ENCODE measurements at places on chromosomes 5 and 9.

DNA sequence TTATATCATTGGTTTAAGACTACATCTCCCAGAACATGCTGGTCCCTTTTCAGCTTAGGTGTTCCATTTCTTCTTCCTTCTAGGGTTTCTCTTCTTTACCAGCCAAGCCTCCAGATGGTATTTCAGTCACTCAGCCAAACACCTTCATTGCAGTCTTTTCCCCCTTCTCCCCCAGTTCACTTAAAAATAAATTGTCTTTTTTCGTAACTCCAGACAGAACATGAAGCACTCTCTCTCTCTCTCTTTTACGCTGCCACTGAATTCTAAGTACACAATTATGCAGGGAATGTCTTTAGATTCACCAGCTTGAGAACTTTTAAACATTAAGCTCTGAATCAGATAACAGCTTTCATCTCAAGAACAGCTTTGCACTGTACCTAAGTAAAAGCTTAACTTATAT lies 419.7 kb upstream of the BRINP1 start:
- DNase-seq, result no peak

- no peak for DNase-seq
Measured at GRCh38 chr5:19492861-19493260, 495.1 kb downstream of the CDH18 start.

- no peak for DNase-seq
Measured at GRCh38 chr9:123107639-123108285, 74.3 kb downstream of the GPR21 start.

DNA sequence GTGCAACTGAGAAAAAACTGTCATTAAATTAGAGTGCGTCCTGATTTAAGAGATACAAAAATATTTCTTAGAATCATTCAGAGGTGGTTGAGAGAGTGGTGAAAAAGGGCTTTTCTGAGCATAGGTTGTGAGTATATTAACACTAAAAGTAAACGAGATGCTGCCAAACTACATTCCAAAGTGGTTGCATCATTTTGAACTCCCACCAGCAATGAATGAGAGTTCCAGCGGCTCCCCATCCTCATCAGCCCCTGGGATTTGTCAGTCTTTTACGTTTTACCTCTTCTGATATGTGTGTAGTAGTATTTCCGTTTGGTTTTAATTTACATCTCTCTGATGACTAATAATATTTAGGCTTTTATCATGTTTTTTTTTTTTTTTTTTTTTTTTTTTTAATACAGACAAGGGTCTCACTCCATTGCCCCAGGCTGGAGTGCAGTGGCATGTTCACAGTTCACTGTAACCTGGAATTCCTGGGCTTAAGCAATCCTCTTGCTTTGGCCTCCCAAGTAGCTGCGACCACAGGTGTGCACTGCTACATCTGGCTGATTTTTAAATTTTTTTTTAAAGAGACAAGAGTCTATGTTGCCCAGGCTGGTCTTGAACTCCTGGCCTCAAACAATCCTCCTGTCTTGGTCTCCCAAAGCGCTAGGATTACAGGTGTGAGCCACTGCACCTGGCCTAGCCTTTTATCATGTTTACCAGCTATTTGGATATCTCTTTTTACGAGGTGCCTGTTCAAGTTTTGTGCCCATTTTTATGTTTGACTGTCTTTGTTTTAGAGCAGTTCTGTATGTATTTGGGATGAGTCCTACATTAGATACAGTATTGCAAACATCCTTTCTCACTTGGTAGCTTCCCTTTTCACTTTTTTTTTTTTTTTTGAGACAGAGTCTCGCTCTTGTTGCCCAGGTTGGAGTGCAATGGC lies 17.0 kb downstream of the PRRT1B start:
- no peak for DNase-seq

- DNase-seq, result no peak
Measured at GRCh38 chr5:162529209-162529608, 461.6 kb downstream of the GABRG2 start.

DNA sequence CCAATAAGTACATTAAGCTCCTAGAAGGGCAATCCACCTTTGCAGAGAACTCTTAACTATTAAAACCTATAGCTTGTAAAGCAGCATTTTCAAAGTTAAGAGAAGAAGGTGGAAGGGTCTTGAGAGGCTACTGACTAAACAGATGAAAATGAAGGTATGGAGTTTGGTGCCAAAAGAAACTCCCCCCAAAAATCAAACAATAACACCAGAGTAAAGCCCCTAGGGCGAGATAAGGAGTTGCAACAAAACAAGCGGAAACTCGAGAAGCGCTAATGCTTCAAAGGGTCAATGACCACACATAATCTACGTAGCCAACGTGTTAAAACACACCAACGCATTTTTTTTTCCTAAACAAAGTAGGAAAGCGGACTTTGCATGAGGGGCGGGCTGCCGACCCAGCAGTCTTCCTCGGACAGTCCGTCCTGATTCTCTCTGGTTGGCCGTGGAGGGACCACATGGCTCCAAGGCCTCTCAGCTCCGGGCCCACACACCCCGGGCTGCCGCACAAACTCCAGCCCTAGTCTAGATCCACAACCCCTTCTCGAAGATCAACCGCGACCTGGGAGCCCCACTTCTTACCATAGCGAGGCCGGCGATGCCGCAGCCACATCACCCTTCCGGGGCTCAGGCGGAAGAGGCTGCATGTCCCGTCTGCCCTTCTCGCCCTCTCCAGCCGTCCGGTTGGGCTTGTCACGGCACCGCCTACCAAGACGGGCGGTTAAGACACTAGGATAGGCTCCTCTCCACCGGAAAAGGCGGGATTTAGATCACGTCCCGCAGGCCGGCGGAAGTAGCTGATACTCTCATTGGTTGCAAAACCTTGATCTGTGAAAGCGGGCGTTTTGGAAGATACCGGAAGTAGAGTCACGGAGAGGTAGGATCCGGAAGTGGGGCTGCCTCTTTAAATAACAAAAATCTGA lies at the start of the genes TMEM167A and XRCC4:
TSS of gene TMEM167A (minus strand) at position 653 of the 920 bp plus-strand sequence. CDS start at position 582, 71 bp downstream.
TSS of gene XRCC4 (plus strand) at position 806 of the 920 bp plus-strand sequence. CDS start 27,373 bp downstream, outside the sequence.
- DNase-seq, result peak; percentile 89

GRCh38 chr5:586751-587285 lies 25.3 kb upstream of the CEP72 start:
- DNase-seq, result no peak

- no peak for DNase-seq
Measured at GRCh38 chr9:101508211-101508610, 25.4 kb upstream of the RNF20 start.

DNA sequence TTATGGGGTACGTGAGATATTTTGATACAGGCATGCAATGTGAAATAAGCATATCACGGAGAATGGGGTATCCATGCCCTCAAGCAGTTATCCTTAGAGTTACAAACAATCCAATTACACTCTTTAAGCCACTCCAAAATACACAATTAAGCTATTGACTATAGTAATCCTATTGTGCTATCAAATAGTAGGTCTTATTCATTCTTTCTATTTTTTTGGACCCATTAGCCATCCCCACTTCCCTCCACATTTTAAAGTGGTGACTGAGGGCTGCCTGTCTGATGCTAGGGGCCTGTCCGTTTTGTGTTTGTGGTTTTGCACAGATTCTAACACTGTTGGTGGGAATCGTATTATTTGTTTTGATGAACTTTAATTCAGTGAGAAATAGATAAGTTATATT lies 129.7 kb upstream of the DHFR start:
- DNase-seq, result no peak

GRCh38 chr5:180782748-180783147 lies 19.9 kb downstream of the MGAT1 start:
- DNase-seq, result no peak

DNA sequence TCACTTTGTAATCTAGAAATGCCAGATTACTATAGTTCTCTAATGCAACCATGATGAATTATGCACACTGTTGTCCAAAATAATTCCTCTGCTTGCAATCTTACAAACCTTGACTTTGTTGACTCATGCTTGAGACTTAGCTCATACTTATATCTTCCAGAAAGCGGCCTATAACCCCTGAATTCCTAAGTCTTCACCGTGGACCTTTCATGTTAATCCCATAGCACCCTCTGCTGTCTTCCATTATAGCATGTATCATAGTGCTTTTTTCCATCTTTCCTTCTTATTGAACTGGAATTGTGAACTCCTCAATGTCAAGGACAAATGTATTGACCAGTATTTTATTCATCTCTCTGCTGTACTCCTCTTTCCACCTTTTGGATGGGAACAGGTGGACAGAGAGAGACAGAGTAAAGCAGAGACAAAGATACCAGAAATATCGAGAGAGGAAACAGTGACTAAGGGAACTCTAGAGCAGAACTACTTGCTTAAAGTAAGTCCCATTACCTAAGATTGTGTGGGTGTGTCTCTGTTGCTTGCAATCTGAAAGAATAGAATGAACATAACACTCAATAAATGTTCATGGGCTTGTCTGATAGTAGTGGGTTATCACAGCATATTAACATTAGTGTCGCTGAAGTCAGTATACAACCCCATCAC lies 110.0 kb downstream of the LURAP1L start:
- DNase-seq, result no peak

- no peak for DNase-seq
Measured at GRCh38 chr9:127805620-127806019, 2.9 kb downstream of the FPGS start.

DNA sequence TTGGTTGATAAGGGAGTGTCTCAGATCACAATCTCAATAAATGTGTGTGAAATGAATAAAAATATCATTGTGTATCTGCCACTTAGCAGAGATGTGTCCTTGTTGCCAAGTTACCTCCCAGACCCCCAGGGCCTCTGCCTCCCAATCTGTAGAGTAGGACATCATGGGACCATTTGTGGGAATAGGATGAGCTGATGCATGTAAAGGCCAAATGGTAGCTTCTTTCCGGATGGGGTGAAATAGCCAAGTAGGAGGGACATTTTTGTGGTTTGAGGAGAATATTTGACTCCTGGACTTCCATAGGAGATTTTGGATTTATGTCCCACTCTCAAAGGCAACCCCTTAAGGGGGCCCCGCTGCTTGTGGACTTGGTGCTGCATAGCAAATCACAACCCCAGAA lies 82.6 kb upstream of the HRH2 start:
- no peak for DNase-seq

DNA sequence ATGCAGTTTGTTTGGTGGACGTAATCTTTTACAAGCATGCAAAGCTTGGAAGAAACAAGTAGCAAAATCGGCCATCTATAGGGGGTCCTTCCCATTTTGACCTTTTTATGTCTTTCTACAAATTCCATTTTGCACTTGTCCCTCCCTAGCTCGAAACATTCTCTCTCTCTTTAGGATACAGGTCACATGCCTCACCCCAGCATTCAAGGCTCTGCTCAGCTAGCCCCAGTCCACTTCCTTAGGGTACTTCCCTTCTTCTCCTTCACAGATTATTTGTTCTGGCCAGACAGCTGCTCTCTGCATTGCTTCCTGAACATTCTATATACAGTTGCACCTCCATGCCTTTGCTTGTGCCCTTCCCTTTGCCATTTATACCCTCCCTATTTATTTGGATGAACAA lies 31.7 kb upstream of the TRIM14 start:
- DNase-seq, result no peak

DNA sequence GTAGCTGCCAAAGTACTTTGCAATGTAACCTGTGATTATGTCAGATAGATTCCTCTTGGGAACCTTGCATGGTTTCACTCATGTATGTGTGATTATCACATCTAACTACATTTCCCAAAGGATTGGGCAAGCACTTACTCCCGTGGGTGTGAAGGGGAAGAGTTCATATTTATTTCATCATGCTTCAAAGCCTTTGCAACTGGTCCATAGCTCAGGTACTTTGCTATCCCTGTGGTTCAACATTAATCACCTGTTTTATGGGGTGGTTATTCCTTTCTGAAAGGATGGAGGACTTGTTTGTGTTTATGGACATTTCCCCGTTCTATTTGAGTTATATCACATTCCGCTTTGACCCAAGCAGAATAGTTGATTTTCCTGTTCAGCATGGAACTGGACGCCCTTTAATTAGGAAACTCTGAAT lies 13.6 kb upstream of the ERMP1 start:
- no peak for DNase-seq

DNA sequence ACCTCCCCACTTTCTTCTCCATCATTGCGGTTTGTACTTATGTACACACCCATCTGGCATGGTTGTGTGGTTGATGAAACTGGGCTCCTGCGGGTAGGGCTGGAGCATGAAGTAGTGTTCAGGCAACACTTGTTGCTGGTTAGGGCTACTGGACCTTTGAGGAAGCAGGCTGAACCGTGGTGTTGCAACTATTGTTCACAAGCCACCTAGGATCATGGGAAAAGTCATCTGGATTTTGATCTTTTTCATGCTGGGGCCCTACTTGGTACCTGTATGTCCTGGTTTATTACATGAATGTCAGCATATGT lies 40.1 kb upstream of the TIFAB start:
- no peak for DNase-seq

GRCh38 chr9:117775591-117775990 lies 71.4 kb downstream of the TLR4 start:
- no peak for DNase-seq

DNA sequence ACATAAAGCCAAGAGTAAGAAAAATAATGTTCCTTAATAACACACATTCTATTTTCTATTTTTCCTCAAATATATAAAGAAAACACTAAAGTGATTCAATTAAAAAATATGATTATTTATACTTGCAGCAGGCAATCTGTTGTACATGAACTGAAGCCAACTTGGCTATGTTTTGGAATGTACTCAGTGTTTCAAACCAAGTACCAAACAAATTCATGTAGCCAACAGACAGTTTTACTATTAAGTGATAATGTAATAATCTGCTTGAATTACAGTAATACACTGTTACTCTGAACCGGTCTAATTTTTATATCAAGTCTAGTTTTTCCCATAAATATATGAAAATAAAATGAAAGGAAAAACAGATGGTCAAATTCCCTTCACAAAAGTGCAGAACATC lies 58.0 kb downstream of the CEP120 start:
- DNase-seq, result no peak

- DNase-seq, result no peak
Measured at GRCh38 chr5:2817031-2817603, 65.6 kb upstream of the IRX2 start.

- no peak for DNase-seq
Measured at GRCh38 chr5:1445313-1445688, at the start of gene SLC6A3. Gene SLC6A3 (minus strand): TSS chr5:1445440. CDS start chr5:1443197, 2,243 bp downstream.

DNA sequence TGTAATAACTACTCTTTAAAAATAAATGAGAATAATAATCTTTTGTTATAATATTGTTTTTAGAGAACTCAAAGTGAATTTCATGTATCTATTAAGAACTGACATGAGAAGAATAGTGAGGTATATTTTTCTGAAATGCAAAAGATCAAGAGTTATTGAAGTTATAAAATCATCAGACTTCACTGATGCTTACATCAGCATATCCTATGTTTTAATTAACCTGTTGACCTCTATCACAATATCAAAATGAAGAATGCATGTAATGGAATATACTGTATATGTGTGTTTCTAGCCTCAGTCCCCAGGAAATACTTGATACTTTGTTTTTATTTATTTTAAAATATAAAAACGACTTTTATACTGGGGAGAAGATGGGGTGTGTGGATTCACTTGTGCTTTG lies 533.1 kb downstream of the KCTD16 start:
- no peak for DNase-seq

DNA sequence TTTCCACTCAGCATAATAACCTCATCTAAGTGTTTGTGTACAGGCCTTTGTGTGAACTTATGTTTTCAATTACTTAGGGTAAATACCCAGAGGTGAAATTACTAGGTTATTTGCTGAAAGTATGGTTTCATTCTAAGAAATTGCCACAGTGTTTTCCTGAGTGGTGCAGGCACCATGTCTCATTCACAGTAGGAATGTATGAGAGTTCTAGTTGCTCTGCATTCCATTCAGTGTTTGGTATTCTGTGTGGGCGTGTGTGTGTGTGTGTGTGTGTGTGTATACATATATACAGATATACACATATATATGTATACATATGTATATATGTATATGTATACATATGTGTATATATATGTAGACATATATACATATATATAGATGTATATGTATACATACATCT lies 8.8 kb upstream of the SVEP1 start:
- no peak for DNase-seq

GRCh38 chr5:114789773-114790402 lies 379.8 kb downstream of the TRIM36 start:
- DNase-seq, result no peak

All from central memory CD8-positive, alpha-beta T cell (primary cell).